ENCODE measurements at places on chromosomes 11 and 22.

DNA sequence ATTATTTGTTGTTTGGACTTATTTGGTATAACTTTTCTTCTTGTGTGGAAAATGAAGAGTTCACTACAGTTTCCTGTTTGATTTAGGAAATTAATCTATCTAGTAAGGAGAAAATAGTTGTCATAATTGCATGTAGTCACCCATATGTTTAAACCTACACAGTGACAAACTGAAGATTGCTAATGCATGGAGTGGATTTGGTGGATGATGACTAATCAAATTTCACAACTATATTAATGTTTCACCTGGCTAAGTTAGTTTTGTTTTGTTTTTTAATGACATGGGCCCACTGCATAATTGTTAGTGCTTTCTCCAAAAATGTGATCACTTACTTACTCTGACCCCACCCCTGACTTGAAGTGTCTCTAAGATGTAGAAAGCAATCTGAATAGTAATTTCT lies 170.6 kb downstream of the DYNC2H1 start:
- no peak for DNase-seq

DNA sequence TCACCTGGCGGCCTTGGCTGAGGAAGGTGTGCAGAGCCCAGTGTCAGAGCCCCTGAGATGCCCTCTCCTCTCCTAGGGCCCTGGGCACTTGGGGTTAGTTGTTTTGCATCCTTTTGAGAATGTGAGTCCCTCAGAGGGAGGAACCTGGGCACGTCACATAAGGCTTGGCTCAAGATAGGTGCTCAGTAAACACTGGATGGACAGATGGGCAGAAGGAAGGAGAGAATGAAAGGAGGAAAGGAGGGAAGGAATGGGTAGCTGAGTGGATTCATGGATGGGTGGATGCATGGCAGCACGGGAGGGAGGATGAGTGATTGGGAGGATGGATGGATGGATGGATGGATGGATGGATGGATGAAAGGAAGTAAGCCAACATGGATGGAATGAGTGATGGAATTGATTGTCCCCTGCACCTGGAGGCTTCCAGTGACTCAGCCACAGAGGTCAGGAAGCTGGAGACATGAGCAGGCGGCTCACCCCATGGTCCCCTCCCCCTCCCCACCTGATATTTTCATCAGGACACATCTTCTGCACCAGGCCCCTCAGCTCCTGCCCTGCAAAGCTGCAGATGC lies 62.2 kb downstream of the IGLL1 start:
- DNase-seq: no peak

DNA sequence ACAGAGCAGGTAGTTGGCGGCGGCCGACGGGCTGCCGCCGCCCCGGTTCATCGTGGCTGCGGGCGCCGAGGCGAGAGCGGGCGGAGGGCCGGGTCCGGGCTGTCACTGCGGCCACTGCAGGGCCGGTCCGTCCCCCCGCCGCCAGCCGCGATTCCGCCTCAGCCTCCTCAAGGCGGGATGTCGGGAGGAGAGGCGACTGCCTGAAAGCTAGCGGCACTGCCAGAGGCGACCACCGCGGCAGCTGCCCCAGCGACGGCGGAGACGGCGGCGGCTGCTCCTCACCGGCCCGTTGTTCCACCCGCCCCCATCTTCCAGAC lies 234 bp downstream of the SESN3 start:
- no peak for DNase-seq

GRCh38 chr11:3010521-3011275 lies 18.6 kb upstream of the NAP1L4 start:
- DNase-seq: no peak

DNA sequence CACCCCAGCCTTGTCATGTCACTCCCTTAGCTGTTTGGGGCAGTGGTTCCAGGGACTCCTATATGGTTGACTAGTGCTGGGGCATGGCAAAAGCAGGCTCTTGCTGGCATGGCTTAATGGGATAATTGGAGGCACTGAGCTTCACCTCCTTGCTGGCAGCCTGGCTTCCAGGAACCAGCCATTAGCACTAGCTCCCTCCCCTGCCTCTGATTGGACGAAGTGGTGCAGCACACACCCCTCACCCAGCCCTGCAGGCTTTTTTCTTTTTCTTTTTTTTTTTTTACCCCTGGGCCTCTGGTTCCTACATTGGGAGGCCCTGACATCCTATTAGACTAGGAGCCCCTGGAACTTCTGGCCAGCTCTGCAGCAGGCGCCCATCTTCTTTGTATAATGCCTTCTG lies 18.6 kb downstream of the PHLDB1 start:
- peak; percentile 85 for DNase-seq

DNA sequence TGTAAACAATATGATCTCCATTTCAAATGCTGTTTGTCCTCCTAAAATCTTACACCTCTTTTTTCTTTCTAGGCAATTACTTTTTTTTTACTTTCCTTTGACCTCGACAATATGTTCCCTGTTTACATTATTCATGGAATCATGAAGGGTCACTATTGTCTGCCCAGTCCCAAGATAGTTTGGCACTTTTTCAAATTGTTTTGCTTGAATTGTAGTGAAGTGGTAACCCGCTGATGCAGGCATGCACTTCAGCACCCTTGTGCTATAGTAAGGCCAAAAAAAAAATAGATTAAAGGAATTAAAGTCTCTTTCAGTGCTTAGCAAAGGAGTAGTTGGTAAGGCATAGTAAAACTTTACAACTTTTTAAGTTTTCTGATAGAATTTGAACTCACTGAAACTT lies 90.9 kb downstream of the PAX6 start:
- DNase-seq: no peak

GRCh38 chr11:11584937-11585336 lies 36.9 kb downstream of the GALNT18 start:
- no peak for DNase-seq

GRCh38 chr11:7587712-7588111 lies 73.9 kb downstream of the PPFIBP2 start:
- no peak for DNase-seq

- DNase-seq: no peak
Measured at GRCh38 chr11:90803366-90803765, 580.5 kb upstream of the CHORDC1 start.

DNA sequence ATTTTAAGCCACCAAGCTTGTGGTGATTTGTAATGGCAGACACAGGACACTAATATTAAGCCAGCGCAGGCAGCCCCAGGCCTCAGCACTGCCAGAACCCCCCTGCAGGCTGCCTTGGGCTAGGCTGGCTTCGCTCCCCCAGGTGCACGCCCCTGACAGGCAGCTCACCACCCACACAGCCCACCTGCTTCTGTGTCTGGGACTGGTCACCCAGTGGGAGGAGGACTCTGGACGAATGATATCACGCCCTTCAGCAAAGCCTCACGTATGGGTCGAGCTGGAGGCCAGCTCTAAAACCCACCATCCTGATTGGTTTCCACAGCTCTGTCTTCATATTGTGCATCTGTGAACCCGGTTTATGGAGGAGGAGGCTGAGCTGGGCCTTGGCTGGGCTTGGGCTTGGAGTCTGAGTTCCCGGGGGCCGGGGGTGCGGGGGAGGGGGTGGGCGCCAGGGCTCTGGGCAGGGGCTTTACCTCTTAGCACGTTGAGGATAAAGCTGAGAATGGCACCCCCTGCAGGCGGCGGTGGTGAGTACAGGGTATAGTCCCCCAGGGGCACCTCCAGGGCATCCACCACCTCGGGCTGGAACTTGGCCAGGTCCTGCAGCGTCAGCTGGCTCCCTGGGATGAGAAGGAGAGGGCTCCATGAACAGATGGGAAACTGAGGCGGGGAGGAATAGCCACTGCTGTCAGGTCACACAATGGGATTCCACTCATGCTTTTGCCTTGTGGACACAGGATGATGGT lies 13.8 kb downstream of the GGT5 start:
- DNase-seq: no peak

GRCh38 chr11:113474362-113475159 lies 637 bp downstream of the DRD2 start:
- peak; percentile 29 for DNase-seq

- DNase-seq: no peak
Measured at GRCh38 chr11:19359221-19360000, 118.7 kb upstream of the E2F8 start.

- peak; percentile 23 for DNase-seq
Measured at GRCh38 chr11:36165621-36166397, 123.4 kb downstream of the COMMD9 start.

DNA sequence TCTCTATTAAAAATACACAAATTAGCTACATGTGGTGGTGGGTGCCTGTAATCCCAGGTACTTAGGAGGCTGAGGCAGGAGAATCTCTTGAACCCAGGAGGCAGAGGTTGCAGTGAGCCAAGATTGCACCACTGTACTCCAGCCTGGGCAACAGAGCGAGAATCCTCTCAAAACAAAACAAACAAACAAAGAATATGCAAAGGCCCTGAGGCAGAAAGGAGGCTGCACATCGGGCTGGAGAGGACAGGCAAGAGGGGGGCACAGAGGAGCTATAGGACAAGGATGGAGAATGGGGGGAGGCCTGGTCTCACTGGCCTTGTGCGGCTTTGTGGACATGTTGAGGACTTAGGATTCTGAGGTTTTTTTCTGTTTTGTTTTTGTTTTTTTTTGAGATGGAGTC lies 8.4 kb downstream of the TRIOBP start:
- DNase-seq: no peak

DNA sequence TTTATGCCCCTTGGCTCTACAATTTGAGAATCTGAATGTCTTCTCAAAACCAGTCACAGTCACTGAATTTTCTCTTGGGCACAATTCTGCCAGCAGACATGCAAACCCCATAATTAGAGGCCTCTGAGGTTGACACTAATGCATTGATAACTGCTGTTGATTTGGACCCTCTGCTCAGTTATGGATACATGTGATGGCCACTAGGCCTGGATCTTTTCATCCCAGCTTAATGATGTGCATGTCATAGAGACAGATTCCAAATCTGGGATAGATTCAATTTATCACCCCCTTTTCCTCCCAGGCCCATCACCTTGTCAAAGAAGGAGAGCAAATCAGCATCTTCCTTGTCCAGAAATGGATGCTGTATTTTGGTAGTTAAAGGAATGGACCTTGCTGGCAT lies 92.2 kb downstream of the C11orf91 start:
- DNase-seq: no peak

- no peak for DNase-seq
Measured at GRCh38 chr11:7969756-7970646, 4.8 kb upstream of the NLRP10 start.

DNA sequence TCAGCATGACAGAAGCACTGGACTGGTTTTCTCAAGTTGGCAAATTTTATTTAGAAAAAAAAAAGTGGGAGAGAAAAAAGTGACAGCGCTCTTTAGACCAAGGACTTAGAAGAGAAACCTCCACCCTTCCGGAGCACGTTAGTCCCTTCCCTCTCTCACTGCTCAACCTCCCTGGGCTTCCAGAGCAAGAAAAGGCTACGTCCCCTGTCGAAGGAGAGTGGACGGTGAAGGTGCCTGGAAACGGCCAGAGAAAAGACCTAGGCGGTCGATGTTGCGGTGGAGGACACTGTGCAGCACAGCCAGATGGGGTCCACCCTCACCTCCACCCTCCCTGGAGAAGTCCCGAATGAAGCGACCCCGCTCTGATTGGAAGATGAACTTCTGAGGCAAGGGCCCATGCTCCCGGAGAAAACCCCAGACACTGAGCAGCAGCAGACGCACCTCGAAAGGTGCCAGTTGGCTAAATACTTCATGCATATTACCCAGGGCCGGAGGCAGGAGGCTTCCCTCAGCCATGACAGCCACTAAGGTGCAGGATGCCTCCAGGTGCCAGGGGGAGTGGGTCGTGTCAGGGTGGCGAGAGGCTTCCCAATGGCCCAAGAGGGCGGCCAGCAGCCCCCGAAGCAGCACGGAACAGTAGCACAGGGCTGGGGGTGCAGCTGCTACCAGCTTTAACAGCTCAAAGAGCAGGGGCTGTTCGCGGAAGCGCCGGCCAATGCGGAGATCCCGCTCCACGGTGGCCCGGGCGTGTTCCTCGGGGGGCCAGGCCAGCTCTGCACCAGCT lies 604 bp upstream of the GANAB start:
- DNase-seq: no peak

GRCh38 chr11:130689222-130689908 lies 226.9 kb downstream of the SNX19 start:
- no peak for DNase-seq

DNA sequence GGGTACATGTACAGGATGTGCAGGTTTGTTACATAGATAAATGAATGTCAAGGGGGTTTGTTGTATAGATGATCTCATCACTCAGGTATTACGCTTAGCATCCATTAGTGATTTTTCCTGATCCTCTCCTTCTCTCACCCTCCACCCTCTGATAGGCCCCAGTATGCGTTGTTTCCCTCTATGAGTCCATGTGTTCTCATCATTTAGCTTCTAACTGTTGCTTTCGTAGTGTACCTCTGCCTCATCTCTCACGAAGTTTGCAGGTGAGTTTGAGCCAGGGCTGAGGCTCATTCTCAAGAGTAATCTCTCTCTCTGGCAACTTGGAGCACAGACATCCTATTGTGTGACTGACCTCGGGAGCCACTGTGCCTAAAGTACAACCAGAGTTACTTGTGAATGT lies 4.7 kb upstream of the HBE1 start:
- DNase-seq: no peak

DNA sequence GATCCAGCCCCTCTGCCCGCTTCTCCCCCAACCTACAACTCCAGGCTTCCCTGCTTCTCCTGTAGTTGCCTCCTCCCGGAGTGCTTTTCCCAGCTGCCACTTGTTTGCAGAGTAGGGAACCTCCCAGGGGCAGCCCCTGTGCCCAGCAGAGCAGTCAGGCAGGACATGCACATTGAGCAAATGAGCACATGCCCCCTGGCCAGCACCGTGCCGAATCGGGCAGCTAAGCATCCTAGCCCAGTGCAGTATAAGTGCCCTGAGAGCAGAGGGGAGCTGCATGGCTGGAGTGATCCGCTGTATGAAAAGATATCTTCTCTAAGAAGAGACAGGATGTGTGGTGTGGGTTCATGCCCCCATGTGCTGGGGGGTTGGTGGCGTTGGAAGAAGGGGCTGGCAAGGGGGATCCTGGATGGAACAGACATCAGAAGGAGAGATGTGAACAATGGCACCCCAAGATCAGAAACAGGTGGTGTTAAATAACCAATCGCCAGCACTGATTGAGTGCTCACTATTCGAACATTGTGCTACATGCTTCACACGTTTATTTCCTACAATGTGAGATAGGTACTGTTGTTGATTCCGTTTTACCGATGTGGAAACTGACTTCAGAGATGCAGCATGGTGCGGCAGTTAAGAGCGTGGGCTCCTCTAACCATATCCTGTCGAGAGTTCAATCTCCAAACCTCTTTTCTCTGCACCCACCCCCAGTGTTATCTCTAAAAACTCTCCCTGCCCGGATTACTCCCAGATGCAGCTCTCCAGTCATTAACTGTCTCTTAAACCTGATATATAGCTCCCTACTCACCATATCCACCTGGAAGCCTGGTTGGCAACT lies 1.2 kb downstream of the AIP start:
- DNase-seq: no peak

- DNase-seq: no peak
Measured at GRCh38 chr11:11444027-11444803, 91.2 kb upstream of the CSNK2A3 start.

All from NCI-H2081 (cell line).